ENCODE measurements at places on chromosomes 3 and 15.

DNA sequence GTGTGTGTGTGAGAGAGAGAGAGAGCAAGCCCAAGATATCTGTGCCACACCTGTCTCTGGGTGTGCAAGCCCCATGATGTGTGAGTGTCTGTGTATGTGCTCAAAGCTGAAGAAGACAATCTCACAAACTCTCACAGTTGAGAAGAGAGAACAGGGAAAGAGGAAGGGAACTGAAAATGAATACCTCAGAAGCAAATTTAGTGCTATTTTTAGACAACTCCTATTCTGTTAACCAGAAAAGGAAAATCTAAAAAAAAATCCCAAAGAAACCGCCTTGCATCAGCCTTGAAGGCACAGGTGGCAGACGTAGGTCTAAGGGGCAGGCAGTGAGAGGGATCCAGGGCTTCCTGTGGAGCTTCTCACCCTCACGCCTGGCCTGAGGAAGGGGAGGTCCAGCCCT, 47.8 kb downstream of the ATP2B2 start:
- no peak for DNase-seq

- DNase-seq, result no peak
These were observed 105.4 kb downstream of the PTPRG start for GRCh38 chr3:61666615-61667330.

DNA sequence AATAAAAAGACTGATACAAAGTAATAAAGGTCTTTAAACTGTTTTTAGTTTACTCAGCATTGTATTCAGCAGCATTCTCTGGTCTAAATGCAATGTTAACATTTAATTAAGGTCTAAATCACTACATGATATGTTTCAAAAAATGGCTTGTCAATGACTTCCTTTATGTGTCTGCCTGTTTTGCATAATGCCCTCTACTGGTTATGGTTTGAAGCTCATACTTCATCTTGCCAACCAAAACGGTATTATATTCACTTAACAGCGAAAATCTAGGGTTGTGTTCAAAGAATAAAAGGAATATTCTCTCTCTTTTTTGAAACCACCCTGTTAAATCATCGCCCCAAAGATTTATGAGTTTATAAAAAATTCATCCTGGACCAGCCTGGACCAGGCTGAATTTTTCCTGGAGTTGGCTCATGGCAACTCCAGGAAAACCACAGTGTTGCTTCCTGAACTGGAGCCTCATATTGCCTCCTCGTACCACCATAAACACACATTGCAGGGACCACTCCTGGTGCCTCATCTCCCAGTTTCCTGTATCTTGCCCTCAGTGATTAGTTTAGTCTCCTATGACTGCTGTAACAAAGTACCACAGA, 6.7 kb upstream of the NCEH1 start:
- DNase-seq, result no peak

DNA sequence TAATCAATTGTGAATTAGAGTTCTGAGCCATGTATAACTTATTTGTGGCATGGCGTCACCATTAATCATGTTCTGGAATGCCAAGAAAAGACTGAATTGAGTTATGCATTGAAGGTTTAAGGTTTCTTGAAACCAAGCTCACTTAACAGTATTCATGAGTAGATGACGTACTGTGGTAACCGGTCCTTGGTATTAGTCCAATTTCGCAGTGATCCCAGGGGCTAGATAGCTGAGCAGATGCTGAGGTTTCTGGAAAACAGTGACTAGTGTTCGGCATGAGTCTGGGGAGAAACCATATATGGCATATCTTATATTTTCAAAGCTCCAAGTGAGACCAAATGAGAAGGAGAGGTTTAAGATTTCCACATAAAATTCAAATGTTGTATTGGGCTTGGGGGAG, 218.3 kb upstream of the LYSMD4 start:
- no peak for DNase-seq

- DNase-seq, result no peak
These were observed 133.7 kb downstream of the IGSF11 start for GRCh38 chr3:118900737-118901525.

- no peak for DNase-seq
These were observed 10.2 kb downstream of the WDR73 start for GRCh38 chr15:84643838-84644237.

DNA sequence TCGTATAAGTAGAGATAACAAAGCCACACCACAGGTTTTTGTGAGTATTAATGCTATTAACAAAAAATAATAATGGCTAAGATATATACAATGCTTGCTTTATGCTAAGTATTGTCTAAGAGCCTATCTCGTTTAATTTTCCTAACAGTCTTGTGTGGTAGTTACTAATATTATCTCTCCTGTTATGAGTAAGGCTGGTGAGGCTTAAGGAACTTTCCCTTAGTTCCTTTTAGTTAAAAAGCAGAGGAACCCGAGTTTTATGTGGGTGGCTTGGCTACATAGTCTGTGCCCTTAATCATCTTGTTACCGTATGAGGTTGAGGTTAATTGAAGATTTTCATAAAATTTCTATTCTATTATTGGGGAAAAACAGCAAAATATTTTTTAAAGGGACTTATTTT, 218.4 kb downstream of the SOX2 start:
- no peak for DNase-seq

- no peak for DNase-seq
These were observed 87.2 kb upstream of the KLF13 start for GRCh38 chr15:31239409-31239808.

- DNase-seq, result no peak
These were observed 9.5 kb downstream of the COPS2 start for GRCh38 chr15:49145651-49146609.

DNA sequence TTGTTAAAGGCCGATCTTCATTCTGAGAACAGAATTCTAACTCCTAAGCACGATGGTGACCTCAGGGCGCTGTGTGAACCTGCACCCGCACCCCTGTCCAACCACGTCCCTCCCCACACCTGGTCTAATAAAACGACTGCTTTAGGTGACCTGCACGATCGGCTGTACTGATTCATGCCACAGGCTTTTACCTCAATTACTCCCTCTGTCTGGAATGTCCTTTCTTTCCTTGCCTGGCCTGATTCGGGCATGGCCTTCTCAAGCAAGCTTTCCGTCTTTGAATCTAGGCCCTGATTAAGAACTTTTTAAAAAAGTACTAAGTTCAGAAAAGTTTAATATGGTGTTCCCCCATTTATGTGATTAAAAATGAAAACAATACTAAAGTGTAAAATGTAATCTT, 842 bp upstream of the U2SURP start:
- no peak for DNase-seq

GRCh38 chr3:172980849-172981248, 160.2 kb downstream of the SPATA16 start:
- no peak for DNase-seq

- DNase-seq, result no peak
These were observed 56.5 kb upstream of the TMEM108 start for GRCh38 chr3:132981719-132982118.

DNA sequence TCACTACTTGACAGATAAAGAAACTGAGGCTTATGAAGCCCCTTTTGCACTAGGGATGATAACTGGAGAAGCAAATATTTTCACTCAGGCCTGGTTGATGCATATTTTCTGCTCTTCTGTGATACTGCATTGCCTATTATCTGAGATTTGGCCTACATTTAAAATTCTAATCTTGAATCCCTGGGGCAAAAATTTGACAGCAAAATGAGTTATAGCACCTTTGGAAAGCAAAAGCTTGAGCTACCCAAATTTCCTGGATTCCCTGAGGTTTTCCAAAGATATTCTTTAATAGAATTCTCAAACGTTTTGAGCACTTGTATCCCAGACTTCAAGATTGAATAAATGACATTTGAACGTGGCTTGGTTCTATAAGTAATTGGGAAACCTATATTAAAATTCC, 86.1 kb downstream of the NAALADL2 start:
- DNase-seq, result no peak

DNA sequence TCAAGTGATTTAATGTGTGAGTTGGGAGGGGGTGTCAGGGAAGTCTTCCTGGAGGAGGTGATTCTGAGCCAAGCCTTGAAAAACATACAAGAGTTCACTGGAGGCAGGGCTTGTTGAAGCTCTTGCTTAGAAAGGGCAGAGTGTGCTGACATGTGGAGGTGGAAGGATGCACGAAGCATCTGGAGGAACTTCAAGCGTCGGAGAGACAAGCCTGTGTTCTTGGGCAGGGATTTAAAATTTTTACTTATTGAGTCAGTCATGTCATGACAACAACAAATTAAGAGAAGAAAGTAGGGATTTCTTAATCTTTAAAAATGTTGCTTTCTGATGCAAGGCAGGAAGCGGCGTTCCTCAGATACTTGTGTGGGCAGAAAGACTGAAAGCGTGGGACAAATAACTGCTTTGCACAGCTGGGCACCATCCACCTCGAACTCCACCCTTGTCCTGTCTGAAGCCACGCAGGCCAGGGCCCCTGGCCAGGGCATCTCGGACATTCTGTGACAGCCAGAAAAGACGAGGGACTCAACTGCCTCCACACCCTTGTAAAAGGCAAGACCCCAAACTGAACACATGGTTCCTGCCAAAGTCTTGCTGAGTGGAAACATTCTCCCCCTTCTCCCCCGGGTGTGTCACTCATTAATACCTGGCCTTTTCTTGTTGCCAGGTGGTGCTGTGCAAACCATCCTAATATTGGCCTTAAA, 6.9 kb upstream of the IL16 start:
- no peak for DNase-seq

DNA sequence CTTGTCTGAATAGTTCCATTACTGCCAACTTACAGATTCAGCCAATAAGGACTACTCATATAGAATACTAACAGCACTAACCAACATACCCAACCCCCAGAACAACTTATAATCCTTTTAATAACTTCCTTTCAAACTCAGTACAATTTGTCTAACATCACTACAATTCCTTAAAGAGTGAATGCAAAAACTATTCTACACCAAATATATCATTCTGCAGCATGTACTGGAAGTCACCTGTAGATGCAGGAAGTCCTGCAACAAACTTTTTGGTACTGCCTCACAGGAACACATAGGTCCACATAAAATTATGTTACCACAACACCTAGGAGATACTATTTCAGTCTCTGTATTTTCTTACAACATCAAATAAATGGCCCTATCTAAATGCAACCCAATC, 2.1 kb downstream of the CCNL1 start:
- no peak for DNase-seq

- peak; percentile 56 for DNase-seq
These were observed 103.7 kb downstream of the MYH15 start for GRCh38 chr3:108406661-108407206.

DNA sequence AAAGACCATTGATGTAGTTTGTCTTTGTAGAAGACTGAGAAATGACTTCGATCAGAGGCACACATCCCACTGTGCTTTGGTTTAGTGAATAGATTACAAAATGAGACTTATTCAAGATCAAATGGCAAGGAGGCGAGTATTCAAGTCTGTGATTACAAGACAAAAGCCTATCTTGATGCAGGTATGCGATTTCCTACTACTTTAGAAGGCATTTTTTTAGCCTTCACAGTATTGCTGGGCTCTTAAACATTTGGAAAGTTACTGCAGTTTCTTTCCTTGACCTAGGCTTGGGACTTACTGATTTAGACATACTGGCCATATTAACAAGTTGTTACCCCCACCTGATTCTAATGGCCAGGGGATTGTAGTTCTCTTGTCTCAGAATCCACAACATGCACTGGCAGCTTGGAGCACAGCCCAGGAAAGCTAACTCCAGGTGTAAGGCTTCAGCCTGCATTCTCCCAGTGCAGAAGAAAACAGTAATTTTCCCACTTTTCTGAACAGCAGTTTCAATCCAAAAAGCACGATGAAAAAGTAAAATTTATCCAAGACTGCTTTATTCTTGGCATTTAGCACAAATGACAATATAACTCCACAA, 311.6 kb downstream of the EPHA6 start:
- DNase-seq, result no peak

DNA sequence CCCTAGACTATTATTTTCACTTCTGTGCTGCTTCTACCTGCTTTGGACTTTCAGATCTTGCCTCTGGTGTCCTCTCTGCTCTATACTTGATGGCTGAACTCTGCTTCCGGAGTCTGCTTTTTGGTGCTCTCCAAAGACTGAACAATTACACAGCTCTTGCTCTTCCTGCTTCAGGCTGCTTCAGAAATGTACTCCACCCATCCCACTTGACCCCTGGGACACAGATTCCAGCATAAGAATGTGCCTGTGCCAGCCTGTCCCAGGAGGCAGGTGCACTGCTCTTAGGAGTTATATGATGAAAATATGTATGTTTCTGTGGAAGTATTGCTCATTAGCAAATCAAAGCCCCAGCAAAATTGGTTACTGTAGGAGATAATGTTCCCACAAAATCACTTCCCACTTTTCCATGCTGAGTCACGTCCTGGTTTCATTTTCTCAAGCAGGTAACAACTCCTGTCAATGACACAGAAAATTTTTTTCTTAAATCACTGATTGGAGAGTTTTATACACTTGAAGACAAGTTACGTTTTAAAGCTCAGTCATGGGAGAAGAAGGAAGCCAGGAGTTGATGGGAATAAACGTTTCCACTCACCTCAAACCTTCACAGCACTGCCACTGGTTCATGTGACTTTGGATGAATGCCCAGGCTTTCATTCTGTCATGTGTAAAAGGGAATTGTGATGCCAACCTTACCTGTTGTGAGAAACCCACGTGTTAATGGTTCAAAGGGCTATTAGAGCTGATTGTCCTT, 239.4 kb upstream of the ZPLD1 start:
- no peak for DNase-seq

GRCh38 chr3:72848703-72849081, 447 bp upstream of the SHQ1 start:
- DNase-seq, result no peak

- no peak for DNase-seq
These were observed 153.3 kb downstream of the ECT2 start for GRCh38 chr3:172903642-172904320.

- DNase-seq, result no peak
These were observed 45.9 kb upstream of the RASA2 start for GRCh38 chr3:141440942-141441341.

DNA sequence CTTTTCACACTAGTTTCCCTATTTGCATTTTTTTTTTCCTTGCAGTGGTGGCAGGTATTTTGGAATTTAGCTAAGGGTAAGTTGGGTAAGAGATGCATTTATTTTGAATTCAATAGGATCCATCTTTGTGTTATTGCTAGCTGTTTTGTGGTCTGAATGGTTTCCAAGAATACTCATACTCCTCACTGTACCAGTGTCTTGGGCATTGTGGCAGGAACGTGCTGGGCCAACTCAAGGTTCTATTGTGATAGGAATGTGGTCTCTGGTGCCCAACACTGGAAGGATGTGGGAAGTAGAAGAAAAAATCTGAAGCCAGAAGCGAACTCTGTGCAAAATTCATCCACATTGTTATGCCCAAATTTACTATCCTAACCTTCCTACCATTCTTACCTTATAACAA, 135.6 kb downstream of the RBMS3 start:
- DNase-seq, result no peak

DNA sequence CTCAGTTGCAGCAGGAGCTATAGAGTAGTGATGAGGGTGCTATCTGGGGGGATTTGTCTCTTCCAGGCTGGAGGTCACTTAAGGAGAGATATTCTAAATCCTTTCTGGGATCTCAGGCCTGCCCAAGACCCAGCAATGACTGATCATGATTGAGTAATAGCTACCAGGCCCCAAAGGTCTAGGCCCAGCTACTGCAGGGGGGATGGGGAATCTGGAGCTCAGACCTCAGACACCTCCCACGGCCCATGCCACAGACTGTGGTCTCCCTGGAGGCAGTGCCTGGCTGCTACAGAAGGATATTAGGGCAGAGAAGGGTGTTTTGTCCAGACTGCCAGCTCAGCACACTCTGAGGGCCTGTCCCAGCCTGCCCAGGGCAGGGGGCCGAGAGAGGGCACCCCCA, 6.9 kb downstream of the SLC38A3 start:
- DNase-seq, result no peak

GRCh38 chr3:132445817-132446216, 28.5 kb downstream of the DNAJC13 start:
- no peak for DNase-seq
